ENCODE measurements at places on chromosomes 7 and 10. TPM values are rescaled to one million over a fixed set of nuclear protein-coding genes. Genes with fewer than 3 reads are reported as not detected.

Gene C10orf53
- total RNA-seq: not detected

Gene AGR3
- total RNA-seq: not detected

Gene OR6V1
- total RNA-seq: not detected

Gene STEAP1
- 0.30 TPM for total RNA-seq

Gene C10orf143
- total RNA-seq: 0.43 TPM

Gene LRRC18
- not detected for total RNA-seq

Gene PTPRN2
- 0.35 TPM for total RNA-seq

Gene PNLIPRP1
- total RNA-seq: not detected

Gene ADRA2A
- not detected for total RNA-seq

Gene ZNF485
- 5.8 TPM for total RNA-seq

Gene CALHM1
- total RNA-seq: not detected

Gene CPEB3
- total RNA-seq: 4.0 TPM

Measured in activated naive CD4-positive, alpha-beta T cell treated with anti-CD3 and anti-CD28 coated beads, Interleukin-2, amount 50 U/mL, for 72 hours (primary cell).